ENCODE measurements at places on chromosomes 2 and 18.
A peak's percentile ranks its signal among the peaks of the same experiment; 100 is the strongest.

DNA sequence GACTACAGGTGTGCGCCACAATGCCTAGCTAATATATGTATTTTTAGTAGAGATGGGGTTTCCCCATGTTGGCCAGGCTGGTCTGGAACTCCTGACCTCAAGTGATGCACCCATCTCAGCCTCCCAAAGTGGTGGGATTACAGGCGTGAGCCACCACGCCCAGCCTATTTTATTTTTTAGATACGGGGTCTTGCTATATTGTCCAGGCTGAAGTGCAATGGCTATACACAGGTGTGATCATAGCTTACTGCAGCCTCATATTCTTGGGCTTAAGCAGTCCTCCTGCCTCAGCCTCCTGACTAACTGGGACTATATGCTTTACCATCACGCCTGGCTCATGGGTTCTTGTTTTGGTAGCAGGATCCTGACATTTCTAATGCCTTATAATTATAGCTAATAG lies 42.4 kb downstream of the BIRC6 start:
- no peak for DNase-seq

GRCh38 chr18:31680831-31681568 lies 3.4 kb downstream of the B4GALT6 start:
- no peak for DNase-seq

GRCh38 chr2:43842866-43843226 lies 4.1 kb downstream of the ABCG8 start:
- no peak for DNase-seq

- DNase-seq, result peak; percentile 19
These were observed 718.8 kb downstream of the DPP10 start for GRCh38 chr2:115161081-115161770.

GRCh38 chr2:113361051-113361450 lies 76.4 kb upstream of the ZNG1B start:
- no peak for DNase-seq

DNA sequence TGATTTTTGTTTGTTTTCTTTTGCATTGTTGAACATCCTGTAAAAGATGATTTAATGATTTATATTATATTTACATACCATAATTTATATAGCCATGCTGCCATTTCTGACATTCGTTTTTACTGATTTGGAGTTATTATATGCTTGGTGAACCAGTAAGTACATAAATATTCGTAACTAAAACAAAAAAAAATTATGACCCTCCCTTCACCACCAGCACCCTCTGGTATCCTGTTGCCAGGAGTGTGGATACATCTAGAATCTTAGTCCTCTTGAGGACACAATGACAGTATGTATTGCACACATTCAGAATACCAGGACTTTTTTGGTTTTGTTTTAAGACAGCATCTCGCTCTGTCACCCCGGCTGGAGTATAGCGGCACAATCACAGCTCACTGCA lies 43.9 kb upstream of the B3GNT7 start:
- no peak for DNase-seq

DNA sequence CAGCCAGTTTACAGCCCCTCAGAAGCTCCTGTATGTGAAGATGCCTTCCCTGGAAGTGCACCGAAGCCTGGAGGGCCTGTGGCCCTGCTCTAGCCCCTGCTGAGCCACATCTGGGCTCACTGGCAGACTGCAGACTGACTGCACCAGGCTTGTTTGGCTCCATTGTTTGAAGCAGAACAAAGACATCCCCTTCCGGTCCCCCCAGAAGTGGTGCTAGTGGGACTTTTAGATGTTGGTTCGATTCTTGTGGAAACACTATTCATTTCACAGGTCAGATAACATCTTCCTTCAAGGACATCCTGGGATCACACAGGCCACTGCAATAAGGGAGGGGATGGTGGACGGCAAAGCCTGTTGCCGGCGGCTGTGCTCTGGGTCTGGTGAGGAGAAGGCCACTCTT lies 57.8 kb upstream of the CBLN2 start:
- DNase-seq, result no peak

DNA sequence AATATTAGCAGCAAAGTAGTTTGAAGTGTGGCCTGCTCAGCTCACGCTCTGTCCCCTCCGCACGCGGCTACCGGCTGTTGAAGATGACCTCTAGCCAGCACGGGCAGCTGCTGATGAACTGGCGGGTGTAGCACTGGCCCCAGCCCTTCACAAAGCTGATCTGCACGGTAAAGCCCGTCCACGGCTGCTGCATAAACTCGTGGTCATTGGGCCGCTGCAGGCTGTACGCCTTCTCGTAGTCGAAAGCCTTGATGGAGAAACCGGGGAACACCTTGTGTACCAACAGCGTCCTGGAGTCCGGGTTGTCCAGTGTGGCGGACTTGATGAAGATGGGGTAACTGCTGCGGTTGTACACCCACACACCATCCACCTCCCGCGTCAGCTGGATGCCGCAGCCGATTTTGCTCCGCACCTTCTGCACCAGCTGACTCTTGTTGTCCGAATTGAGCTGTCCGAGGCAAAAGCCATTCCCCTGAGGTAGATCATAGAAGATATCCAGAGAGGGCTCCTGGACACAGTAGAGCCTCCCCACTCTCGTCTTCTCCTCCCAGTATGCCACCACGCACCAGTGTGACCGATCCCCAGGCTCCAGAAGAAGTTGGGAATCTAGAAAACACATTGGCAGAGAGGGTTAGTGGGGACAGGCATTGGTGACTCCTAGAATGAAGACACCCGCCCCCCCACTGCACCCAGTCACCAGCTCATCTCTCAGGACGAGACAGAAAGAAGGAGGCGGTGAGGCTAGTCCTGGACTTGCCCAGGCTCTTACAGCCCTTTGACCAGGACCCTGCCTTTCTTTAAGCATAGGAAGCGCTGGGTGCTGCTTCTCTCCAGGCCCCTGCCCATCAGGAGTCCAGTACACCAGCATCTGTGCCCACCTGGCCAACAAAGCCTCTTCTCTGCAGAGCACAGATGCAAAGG lies 29.2 kb downstream of the SMAD7 start:
- no peak for DNase-seq

DNA sequence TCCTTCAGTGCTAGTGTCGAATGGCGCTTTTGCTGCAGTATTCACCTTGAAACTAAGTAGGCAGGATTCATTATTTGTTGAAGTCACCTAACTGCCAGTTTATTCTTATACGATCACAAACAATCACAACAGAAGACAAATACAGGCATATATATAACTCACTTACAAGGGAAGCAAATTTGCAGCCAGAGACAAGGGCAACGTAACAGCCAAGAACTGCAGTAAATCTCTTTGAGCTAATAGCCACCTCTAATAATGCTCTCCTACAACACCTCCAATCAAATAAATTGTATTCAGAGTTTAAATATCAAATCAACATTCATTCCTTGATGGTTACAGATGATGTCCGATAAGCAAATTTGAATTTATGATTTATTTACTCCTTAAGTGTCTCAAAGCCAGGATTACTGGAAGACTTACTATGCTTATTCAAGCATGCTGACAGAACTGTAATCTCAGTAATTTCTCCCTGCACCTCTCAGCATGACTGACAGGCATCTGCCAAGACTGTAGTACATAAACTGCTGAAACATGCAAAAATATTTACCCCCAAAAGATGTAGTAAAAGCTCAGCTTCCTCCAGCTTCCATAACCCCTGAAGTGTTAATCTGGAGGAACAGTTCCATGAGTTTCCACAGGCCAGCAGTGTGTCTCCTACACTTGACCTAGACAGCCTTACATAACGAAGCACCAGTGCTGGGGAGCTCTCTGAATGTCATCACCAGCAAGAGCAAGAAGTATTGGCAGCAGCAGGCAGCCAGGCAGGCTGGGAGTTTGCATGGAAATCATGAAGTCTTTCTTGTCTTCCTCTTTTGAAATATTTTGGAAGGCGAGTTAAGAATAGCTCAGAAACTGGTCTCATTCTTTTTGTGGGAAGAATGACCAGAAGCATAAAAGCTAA lies 20.9 kb upstream of the SCN1A start:
- no peak for DNase-seq

DNA sequence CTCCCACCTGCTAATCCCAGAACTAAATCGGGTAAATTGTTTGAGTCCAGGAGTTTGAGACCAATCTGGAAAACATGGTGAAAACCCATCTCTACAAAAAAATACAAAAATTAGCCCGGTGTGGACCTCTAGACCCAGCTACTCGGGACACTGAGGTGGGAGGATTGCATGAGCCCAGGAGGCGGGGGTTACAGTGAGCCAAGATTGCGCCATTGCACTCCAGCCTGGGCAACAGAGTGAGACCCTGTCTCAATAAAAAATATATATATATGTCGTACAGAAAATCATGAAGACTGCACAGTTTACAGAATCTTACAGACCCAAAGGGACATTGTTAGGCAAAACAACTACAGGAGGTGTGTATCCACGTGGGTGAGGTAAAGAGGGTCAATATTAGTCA lies 4.0 kb upstream of the DPY30 start:
- no peak for DNase-seq

- peak; percentile 51 for DNase-seq
These were observed 246.3 kb downstream of the TNS1 start for GRCh38 chr2:217756375-217757107.
